ENCODE measurements at places on chromosomes 6 and 20.
A peak's percentile ranks its signal among the peaks of the same experiment; 100 is the strongest.

- H3K4me3 ChIP-seq = no peak overlapping the region
- peaks cover 8% of the 10 kb centered on the region for H3K4me1 ChIP-seq
- no peak overlapping the region for H3K27ac ChIP-seq
- no peaks in the 10 kb centered on the region for H3K27me3 ChIP-seq
- no peaks in the 10 kb centered on the region for H3K36me3 ChIP-seq
- peak; percentile 71 for DNase-seq
Measured at GRCh38 chr6:42702200-42702599, 20.2 kb downstream of the PRPH2 start.

- H3K4me1 ChIP-seq = peaks cover 5% of the 10 kb centered on the region
- no peak overlapping the region for H3K4me3 ChIP-seq
- H3K27ac ChIP-seq = no peak overlapping the region
- no peaks in the 10 kb centered on the region for H3K36me3 ChIP-seq
- no peaks in the 10 kb centered on the region for H3K27me3 ChIP-seq
Measured at GRCh38 chr6:129181001-129181400, 298.1 kb downstream of the LAMA2 start.

DNA sequence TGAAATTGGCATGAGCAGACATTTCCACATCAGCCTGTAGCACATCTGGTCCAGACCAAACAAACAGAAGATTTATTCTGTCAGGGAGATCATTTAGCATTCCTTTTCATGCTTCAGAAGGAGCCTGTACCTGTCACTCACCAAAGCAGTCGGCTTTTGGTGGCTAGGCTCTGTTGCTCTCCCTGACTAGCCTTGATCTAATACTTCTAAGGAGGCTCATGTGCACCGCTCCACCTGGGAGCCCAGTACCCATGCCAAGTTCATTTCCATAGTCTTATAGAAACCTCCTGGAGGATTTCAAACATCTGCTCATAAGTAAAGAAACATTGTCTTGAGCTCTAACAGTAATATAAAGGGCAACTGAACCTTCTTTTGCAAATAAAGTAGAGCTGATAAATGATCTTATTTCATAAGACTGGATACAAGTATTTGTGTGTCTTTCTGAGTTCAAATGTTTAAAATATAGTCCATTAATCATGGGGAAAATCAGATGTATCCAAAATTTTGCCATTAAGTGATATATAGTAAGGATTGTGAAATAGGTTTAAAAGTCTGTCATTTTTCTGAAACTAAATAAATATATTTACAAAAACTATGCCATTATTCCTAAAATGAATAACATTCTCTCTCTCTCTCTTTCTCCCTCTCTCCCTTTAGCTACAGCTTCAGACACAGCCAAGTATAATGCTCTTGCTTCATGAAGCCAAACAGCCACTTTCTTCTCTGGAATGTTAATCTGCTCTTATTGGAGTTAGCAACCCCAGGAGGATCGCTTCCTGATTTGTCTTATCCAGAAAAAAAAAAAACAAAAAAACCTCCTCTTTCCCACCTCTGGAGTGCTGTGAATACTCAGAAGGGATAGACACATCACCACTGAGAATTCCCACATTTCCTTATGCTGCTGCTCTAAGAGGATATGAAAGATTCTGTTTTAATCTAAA is 192.7 kb upstream of the TFAP2D start:
- DNase-seq = no peak
- no peaks in the 10 kb centered on the region for H3K4me1 ChIP-seq
- no peaks in the 10 kb centered on the region for H3K27me3 ChIP-seq
- H3K27ac ChIP-seq = no peak overlapping the region
- no peak overlapping the region for H3K4me3 ChIP-seq

- H3K4me3 ChIP-seq = no peak overlapping the region
- no peak for DNase-seq
- peak overlapping the region; percentile 28 for H3K27ac ChIP-seq
- no peaks in the 10 kb centered on the region for H3K27me3 ChIP-seq
Measured at GRCh38 chr6:80357674-80358073, 251.2 kb downstream of the BCKDHB start.

DNA sequence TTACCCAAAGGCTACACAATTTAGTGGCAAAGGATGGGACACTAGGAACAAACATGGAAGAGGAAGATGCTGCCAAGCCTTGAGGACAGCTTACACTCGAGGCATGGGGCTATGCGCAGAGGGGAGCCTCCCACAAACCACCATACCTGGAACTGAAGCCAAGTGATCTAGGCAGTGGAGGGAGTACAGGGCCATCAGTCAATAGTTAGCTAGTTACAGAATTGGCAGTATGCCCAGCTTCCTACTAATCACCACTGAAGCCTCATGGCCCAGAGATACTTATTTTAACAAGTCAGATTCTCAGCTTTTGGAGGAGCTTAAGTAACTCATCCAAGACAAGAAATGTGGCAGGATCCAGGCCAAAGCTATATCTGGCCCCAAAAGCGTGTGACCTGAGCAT is 226.6 kb upstream of the MOCS1 start:
- no peaks in the 10 kb centered on the region for H3K27me3 ChIP-seq
- H3K36me3 ChIP-seq = no peaks in the 10 kb centered on the region
- DNase-seq = no peak
- no peak overlapping the region for H3K4me3 ChIP-seq

DNA sequence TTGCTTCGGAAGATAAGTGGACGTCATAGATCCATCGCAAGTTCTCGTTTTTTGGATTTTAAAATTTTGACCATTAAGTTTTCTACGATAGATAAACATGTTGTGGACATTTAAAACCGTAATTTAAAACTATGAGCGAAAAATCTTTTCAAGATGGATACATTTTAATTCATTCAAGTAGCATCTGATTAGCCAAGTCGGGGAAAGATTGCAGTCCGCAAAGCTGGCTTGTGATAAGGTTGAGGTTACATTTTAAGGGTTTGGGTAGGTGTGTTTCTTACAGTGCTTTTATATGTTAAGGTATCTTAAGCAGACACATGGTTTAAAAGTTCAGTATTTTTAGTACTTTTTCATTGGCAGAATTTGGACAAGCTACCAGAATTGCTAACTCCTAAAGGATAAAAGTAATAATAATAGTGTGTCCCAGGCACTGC is 1.2 kb downstream of the WTAP start:
- no peaks in the 10 kb centered on the region for H3K36me3 ChIP-seq
- H3K27me3 ChIP-seq = no peaks in the 10 kb centered on the region
- H3K4me1 ChIP-seq = peaks cover 26% of the 10 kb centered on the region
- peak overlapping the region; percentile 100 for H3K27ac ChIP-seq
- H3K4me3 ChIP-seq = peak overlapping the region; percentile 69

GRCh38 chr6:80441131-80441530 is 334.7 kb downstream of the BCKDHB start:
- no peaks in the 10 kb centered on the region for H3K27me3 ChIP-seq
- DNase-seq = no peak
- H3K27ac ChIP-seq = no peak overlapping the region
- no peaks in the 10 kb centered on the region for H3K4me1 ChIP-seq

GRCh38 chr6:113363048-113363798 is 493.9 kb upstream of the MARCKS start:
- no peak overlapping the region for H3K27ac ChIP-seq
- DNase-seq = no peak
- H3K27me3 ChIP-seq = no peaks in the 10 kb centered on the region
- H3K36me3 ChIP-seq = no peaks in the 10 kb centered on the region

GRCh38 chr6:15356937-15357336 is 111.1 kb downstream of the JARID2 start:
- no peaks in the 10 kb centered on the region for H3K27me3 ChIP-seq
- no peak overlapping the region for H3K27ac ChIP-seq
- H3K36me3 ChIP-seq = no peaks in the 10 kb centered on the region
- H3K4me3 ChIP-seq = no peak overlapping the region
- H3K4me1 ChIP-seq = peaks cover 41% of the 10 kb centered on the region
- no peak for DNase-seq

GRCh38 chr6:109062767-109063352 is 31.8 kb downstream of the SESN1 start:
- H3K27ac ChIP-seq = no peak overlapping the region
- H3K4me3 ChIP-seq = no peak overlapping the region
- no peaks in the 10 kb centered on the region for H3K4me1 ChIP-seq
- H3K27me3 ChIP-seq = no peaks in the 10 kb centered on the region

- no peak for DNase-seq
- no peaks in the 10 kb centered on the region for H3K36me3 ChIP-seq
- H3K27me3 ChIP-seq = no peaks in the 10 kb centered on the region
Measured at GRCh38 chr6:36297051-36297450, 27.2 kb downstream of the PNPLA1 start.

DNA sequence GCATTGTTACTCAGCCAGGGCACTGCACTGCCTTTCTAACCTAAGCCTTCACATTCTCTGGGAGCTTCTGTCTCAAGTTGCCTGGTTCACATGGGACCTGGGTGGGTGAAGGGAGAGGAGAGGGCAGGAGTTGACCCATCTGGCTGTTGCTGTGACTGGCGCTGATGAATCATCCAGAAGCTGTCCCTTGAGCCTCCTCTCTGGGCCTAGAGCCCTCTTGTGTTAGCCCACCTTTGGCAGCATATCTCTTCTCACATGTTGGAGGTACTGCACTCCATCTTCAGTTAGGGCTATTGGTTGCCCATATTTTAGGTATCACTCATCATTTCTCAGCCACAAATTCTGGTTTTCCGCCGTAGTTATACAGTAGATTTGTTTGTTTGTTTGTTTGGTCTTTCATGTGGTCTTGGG is 19.8 kb downstream of the XRN2 start:
- H3K4me3 ChIP-seq = no peak overlapping the region
- DNase-seq = no peak
- no peaks in the 10 kb centered on the region for H3K27me3 ChIP-seq
- H3K36me3 ChIP-seq = no peaks in the 10 kb centered on the region
- H3K27ac ChIP-seq = no peak overlapping the region

DNA sequence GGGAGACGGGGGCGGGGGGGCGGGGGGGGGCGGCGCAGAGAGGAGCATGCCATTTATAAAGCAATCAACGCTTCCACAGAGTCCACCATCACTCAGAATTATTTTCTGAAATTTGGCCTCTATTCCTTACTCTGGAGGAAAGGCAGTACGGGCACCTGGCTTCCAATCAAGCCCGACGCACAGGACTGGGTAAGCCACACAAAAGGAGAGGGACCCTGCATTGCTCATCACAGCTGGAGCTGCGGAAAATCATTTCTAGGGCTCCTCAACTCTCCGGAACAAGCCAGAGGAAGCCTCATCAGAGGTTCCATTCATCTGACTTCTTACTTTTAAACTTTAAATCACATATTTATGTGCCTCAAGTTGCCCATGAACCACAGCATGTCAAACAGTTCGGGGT is 55.9 kb downstream of the TTI1 start:
- H3K4me1 ChIP-seq = peaks cover 15% of the 10 kb centered on the region
- H3K27me3 ChIP-seq = no peaks in the 10 kb centered on the region
- no peak overlapping the region for H3K27ac ChIP-seq
- DNase-seq = no peak
- no peaks in the 10 kb centered on the region for H3K36me3 ChIP-seq

DNA sequence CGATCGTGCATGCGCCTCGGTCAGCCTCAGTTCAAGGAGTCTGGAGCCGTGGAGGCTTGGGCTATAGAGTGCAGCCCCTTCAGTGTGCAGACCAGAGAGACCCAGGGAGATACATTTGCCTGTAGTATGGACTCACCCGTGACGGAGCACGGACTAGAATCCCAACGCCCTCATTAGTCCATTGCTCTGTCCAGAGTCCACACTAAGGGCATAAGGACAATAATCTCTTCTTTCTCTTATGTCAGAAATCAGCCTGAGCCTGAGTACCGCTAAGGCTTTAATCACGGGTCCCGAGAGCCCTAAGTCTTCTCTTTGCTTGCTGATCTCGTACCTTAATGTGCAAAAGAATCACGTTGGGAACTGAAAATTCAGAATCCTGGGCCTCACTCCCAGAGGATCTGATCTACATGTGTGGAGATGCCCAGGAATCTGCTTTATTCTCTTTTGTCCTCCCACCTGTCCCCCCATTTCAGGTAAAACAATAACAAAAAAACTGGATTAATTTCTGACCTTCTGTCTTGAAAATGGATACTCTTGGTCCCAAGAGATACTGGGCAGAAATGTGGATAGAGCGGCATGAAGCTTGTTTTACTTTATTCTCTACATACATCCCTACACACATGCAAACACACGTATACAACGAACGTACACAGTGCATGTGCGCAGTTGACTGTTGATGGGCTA is 671 bp downstream of the BPHL start:
- peak overlapping the region; percentile 73 for H3K27ac ChIP-seq
- no peaks in the 10 kb centered on the region for H3K4me1 ChIP-seq
- H3K36me3 ChIP-seq = no peaks in the 10 kb centered on the region
- no peaks in the 10 kb centered on the region for H3K27me3 ChIP-seq
- H3K4me3 ChIP-seq = peak overlapping the region; percentile 64

DNA sequence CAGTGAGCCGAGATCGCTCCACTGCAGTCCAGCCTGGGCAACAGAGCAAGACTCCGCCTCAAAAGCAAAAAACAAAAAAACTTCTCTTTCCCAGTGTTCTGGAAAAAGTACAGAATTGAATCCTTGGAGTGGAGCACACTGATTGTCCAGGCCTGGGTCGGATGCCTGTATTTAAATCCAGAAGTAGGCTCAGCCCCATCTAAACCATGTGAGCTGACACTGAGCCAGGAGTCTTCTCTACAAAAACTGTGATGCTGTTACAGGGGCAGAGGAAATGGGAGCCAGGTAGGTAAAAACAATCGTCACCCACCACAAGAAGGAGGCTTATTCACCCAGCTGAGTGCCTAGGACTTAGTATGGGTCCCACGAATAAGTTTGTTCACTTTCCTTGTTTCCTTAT is 43.0 kb upstream of the PTPN1 start:
- H3K27ac ChIP-seq = no peak overlapping the region
- peaks cover 4% of the 10 kb centered on the region for H3K4me1 ChIP-seq
- H3K4me3 ChIP-seq = no peak overlapping the region
- no peak for DNase-seq

DNA sequence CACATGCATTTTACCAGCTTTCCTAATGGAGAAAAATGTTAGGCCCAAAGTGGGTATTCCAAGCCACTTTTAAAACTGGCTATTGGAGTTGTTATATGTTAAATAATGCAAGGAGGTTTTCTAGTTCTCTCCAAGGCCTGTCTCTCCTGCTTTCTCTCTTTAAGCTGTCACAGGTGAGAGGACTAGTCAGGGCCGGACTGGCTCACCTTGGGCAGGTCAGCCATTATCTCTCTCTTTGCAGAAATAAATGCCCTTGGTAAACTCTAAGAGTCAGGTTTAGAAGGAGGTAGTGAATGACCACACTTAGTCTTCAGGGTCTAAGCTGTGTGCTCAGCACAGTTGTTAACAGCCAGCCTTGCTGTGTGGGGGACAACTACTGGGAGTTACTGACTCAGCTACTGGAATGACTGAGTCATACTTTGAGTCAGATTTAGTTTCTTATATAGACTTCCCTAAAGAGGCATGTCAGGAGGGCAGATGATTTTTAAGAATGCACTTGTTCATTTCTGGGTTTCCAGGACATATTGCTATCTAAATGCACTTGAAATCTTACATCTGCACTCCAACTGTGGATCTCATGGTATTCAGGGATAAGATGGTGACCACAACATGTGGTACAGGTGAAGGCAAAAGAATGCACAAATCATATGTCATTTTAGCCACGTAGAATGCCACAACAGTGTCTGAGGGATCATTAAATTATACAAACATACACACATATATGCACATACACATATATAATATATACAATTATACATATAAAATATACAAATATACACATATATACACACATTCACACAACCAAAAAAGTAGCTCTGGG is 719.4 kb downstream of the EPM2A start:
- H3K4me1 ChIP-seq = peaks cover 42% of the 10 kb centered on the region
- H3K27ac ChIP-seq = peak overlapping the region; percentile 76
- H3K36me3 ChIP-seq = no peaks in the 10 kb centered on the region
- no peak for DNase-seq

All from cardiac muscle cell (in vitro differentiated cells and primary cell).